ENCODE measurements at places on chromosomes 16 and 17.

GRCh38 chr17:7112510-7113108 is 2.0 kb downstream of the ASGR2 start:
- no peak for DNase-seq

DNA sequence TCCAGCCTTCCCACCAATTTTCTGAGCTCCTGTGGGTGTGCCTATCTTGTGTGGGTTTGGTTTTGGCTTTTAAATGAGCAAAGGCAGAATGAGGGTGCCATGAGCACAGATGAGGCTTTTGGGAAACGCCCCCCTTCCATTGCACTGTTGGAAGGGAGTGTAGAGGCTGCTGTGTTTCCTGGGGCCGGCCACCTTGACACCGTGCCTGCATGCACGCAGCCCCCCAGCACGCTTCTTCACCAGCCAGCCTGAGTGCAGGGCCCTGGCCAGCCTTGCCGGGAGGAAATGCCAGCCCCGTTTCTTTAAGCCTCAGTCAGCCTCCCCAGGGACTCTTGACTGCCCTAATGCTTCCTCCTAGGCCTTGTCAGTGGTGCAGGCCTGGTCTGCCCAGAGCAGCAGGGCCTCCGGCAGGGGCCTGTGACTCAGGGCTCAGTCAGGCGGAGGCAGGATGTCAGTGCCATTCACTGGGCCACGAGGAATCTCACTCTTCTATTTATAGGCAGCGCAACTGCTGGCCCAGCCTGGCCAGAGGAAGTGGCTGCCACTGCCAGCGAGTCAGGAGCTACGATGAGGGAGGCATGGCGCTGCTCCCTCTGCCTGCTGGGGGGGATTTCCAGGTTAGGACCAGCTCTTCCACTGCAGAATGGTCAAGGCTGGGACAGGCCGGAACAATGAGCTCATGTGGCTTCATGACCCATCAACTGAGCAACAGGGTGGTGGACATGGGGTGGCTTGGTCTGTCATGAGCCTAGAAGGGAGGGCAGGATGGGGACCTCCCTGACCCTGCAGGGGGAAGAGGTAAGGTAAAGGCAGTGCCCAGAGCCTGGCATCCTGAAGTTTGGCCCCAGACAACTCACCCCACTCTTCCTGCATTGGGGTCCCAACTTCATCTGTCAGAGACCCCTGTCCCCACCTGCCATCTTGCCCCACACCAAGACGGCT is 205.2 kb downstream of the RAB11FIP4 start:
- DNase-seq = peak; percentile 34

GRCh38 chr17:27848931-27849330 is 44.2 kb downstream of the LYRM9 start:
- no peak for DNase-seq

- DNase-seq = no peak
Measured at GRCh38 chr16:71425746-71426068, 16.1 kb downstream of the TLE7 start.

DNA sequence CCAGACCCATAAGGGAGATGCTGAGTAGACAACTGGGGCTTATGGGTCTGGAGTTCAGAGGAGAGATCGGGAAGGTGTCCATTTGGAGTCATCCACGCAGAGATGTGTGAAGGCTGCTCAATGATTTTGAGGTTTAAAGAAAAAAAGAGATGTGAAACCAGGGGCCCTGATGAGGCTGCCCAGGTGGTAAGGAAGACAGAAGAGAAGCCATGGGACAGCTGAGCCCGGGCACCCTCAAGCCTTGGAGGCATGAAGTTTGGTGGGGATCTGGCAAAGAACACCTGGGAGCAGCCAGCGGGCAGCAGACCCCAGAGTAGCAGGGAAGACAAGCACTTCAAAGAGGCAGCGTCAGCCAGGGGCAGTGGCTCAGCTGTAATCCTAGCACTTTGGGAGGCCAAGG is 20.8 kb upstream of the MYO15B start:
- DNase-seq = no peak

DNA sequence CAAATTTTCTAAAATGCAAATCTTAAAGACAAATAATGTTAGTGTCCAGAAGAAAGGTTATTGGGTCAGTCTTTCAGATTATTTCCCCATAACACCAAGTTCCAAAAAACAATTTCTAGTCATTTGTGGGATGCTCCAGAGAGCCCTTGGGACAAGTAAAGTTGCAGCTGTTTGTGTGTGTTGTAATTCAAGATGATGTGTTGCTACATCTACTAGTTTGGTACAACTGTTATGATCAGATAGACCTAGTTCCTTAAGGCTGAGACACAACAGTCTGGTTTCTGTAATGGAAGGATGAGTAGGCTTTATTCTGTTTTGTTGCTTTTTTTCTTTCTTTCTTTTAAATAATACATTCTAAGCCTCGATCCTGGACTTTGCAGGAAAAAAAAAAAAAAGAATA is 41.9 kb downstream of the PIGL start:
- DNase-seq = no peak

DNA sequence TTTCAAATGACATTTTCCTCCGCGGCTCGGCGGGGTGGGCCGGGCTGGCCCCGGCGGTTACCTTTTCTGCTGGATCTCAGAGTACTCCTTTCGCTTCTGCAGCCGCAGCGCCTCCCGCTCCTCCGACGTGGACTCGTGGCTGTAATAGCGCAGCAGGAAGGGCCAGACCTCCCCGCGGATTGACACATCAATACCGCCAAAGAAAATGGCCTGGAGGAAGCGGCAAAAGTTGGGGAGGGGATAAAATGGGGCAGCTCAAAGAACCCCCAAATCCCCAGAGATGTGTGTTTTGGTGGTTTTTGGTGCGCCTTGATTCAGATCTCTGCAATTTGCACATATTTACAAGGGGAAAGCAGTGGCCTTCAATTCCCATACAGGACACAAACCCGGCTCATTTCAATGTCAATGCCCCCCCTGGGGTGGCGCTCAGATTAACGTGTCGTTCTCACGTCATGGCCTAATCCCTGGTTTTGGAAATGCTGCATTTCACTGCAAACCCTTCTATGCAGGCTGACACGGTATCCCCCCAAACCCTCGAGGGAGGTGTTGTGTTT is 85.9 kb downstream of the TBC1D16 start:
- DNase-seq = no peak

- DNase-seq = no peak
Measured at GRCh38 chr16:68642436-68643101, 2.5 kb upstream of the CDH3 start.

GRCh38 chr17:45645330-45645729 is 138.8 kb upstream of the CRHR1 start:
- DNase-seq = no peak

- no peak for DNase-seq
Measured at GRCh38 chr17:45022288-45022648, 29.2 kb downstream of the DCAKD start.

- no peak for DNase-seq
Measured at GRCh38 chr17:76529224-76530094, 8.1 kb downstream of the CYGB start.

DNA sequence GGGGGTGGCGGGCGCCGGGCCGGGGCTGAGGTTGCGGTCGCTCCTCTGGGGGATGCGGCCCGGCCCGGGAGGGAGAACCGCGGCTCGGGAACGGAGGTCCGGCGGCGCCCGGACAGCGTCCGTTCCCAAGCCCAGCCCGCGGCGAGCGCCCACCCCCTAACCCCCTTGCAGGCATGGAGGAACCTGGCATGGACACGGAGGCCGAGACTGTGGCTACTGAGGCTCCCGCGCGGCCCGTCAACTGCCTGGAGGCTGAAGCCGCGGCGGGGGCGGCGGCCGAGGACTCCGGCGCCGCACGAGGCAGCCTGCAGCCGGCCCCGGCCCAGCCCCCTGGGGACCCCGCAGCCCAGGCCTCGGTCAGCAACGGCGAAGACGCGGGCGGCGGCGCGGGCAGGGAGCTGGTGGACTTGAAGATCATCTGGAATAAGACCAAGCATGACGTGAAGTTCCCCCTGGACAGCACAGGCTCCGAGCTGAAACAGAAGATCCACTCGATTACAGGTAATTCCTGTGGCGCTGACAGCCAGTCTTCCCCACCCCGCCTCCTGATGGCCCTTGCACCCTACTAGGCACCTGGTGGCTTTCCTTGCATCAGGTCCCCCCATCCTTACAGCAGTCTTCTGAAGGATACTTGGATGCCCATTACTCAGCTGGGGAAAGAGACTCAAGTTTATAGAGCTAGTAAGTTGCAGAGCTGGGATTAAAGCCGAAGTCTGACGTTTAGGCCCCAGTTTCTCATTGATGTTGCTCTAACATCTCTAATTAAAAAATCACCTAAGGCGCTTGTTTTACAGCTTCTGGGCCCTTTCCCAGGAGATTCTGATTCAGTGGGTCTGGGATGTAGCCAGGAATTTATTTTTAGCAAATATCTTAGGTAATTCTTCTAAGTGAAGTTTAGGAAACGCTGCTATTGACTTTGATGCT is 514 bp downstream of the UBFD1 start:
- DNase-seq = peak; percentile 44

DNA sequence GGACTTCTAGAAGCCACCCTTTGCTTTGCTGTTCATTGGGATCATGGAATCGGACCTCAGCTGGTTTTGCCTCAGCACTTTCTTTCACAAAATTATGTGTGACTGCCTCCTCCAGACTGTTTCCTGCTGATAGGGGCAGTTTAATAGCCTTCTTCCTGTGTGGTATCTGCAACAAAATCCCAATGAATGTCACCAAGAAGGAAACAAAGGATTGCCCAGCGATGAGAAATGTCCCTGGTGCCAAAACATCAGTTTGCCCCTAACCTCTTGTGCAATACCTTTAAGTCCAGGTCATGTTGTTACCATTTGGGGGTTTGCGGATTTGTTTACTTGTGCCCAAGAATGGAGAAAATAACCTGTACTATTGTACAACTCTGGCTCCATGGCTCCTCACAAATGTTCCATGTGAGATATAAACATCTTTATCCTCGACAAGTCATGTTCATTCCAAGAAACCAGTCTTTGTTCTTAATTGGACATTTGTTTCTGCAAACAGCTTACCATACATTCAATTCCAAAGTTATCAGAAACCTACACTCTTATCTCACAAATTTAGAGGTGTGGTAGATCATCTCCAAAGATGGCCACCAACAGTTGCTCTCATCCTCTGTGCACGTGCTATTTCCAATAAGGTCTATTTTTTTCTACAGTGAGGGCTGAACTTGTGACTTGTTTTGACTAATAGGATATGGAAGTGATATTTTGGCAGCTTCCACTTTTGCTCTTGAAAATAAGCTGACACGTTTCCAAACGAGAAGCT is 14.8 kb downstream of the TAC4 start:
- DNase-seq = no peak

DNA sequence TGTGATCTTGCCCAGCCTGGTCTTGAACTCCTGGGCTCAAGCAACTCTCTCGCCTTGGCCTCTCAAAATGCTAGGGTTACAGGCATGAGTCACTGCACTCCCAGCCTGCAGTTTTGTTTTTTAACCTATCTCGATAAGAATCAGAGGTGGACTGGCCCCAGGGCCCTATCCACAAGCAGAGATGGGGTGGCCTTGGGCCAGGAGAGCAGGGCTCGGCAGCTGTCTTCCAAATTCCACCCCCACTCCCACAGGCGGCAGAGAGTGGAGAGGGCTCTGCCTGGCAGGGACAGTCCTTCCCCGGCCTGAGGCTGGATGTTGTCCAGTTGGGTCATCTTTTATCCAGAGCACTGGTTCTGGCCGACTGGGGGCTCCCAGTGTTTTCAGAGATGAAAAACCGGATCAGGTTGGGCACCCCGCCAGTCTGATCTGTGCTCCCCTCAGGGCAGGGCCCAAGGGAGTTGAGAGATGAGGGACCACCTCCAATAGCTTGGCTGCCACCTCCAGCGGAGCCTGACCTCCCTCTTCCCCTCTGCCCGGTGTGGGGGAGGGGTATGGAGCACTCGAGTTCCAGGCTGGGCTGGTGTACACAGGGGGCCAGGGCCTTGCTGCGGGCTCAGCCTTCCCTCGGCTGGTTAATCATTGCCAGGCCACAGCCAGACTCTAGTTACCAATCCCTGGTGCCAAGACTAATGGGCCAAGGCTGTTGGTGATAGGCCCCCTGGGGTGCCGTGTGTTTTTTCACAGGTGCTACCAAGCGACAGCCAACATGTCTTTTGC is 30.3 kb upstream of the MYO15B start:
- no peak for DNase-seq

- DNase-seq = no peak
Measured at GRCh38 chr17:57001541-57001940, 23.6 kb downstream of the SCPEP1 start.

- no peak for DNase-seq
Measured at GRCh38 chr16:10609402-10609774, 29.0 kb upstream of the EMP2 start.

DNA sequence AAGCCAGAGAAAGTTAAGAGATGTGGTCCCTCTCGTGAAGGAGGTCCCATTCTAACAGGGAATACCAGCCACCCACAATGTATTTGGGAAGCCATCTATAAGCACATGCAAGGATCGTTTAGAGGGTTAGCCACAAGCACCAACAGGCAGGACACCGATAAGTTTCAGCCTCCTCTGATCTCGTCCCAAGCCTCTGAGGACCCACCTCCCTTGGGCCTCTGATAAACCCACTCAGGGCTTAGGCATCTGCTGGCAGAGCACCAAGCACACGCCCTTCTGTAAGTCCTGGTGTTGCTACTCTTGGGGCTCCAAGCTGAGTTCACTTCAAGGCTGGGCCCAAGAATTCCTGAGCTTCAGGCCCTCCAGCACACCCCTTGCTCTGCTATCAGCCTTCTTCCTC is 5.4 kb upstream of the PNPO start:
- DNase-seq = no peak

DNA sequence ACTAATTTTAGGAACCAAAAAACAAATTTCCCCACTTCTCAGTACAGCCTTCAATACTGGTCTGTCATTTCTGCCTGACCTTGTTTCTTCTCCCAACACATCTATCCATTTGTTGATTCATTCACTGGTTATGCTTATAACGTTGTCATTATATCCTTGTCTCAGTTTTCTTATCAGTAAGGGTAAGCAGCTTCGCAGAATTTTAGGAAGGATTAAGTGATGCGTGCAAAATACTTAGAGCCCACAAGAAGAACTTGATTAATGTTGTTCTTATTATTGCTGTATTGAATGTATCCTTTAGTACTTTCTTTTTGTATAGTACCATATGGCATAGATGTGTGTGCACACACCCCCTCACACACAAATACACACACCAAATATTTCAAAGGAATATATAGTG is 403.5 kb upstream of the HSBP1 start:
- DNase-seq = no peak

Data from stimulated activated CD8-positive, alpha-beta memory T cell treated with anti-CD3 and anti-CD28 coated beads, Interleukin-4, amount 100 ng/mL, for 48 hours (primary cell).